ENCODE measurements at places on chromosomes 7 and 10.

DNA sequence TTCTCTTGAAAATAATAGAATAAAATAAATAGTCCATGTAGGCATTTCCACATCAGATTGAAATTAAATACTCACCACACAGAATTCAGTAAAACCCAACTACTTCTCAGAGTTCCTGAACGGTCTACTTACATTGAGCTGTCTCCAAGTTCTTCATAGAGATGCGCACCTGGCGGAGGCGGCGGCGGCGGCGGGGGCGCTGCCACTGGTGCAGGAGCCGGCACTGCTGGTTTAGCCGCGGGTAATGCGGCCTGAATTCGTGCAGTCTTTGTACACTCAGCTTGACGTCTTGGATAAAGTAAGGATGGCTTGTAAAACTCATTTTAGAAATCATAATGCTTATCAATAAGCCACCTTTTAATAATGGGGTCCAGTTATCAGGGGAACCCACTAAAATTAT, 973.8 kb downstream of the PCDH15 start:
- no peak for DNase-seq

DNA sequence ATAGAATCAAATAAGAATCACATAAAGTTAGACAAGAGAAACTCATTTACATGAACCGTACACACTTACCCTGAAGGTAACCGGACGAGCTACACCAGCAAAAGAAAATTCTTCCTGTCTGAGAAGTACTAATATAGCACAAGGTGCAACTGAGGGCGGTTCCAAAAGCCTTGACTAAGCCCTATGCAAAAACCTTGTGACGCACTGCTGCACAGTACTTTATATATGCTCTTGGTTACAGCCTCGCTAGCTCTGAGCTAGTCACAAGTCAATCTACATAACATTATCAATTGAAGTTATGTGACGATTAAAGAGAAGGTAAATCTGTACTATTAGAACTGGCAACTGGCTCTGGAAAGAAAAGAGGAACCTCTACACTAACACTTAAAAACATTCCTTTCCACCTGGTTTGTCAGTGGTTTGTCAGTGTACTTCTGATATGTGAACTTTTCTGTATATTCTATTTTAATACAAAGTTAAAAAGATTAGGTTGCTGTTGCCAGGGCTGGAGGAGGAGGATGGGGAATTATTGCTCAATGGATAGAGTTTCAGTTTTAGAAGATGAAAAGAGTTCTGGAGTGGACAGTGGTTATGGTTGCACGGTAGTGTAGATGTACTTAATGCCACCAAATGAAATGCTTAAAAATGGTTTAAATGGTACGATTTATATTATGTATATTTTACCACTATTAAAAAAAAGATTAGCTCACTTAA, 21.6 kb downstream of the NT5C3A start:
- no peak for DNase-seq

DNA sequence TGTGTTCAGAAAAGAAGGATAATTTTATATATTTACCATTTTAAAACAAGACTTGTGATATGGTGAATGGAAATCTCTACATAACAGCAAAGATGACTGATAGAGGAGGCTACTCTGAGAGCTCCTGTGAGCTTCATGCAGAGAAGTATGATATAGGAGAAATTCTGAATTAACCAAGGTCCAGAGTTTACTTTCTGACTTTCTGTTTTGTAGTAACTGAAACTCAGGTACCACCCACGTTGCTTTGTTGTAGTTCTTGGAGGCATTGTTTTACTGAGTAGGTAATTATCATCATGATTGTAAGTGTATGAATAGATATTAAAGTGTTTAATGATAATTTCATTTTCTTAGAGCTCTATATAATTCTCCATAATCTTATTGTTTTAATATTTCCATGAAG, 18.0 kb upstream of the SFR1 start:
- DNase-seq = no peak

DNA sequence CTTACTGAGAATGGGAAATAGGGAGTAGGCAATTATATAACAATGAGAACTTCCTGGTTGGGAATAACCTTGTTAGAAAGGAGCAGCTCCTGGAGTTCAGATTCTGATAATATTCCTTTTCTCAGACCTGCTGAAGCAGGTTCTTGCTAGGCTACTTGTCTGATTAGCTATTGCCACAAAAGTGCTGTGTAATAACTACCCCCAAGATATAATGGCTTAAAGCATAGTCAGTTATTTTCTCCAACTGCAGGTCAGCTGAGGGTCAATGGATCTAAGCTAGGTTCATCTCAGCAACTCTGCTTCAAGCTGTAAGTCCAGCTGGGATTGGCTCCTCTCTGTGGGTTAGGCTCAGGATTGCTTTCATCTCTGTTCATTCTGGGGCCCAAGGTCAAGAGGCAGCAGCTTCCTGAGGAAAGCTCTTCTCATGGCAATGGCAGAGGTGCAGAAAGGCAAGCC, 9.4 kb upstream of the CNOT4 start:
- DNase-seq = no peak

DNA sequence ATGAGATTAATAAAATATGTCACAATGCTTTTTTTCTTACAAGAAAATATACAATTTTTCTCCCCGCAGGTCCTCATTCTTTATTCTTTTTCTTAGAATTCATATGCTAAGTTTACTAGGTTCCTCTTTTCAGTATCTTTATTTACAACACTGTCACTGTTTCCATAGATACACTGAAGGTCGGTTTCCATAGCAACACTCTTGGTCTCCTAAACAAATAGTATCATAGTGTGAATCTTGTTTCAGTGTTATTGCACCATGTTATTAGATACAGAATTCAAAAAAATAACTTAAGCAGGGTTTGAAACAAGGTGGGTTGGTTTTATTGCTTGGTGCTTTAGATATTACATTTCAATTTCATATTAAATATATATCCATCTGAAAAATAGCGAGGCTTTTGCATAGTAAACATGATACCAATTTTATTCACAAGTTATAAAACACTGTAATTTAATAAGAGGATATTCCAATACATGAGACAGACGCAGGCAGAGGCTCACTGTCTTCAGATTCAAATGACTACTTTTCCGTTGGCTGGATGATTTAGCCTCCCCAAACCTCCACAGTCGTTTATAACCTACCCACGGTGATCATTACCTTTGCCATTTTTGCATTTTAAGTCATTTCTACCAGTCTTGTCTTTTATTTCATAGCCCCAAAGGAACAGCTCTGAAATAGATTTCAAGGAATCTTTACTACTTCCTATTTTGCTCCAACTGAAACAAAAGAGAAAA, 88.9 kb upstream of the KLF6 start:
- no peak for DNase-seq

- no peak for DNase-seq
These were observed 6.1 kb downstream of the LRRTM3 start for GRCh38 chr10:66931949-66932343.

DNA sequence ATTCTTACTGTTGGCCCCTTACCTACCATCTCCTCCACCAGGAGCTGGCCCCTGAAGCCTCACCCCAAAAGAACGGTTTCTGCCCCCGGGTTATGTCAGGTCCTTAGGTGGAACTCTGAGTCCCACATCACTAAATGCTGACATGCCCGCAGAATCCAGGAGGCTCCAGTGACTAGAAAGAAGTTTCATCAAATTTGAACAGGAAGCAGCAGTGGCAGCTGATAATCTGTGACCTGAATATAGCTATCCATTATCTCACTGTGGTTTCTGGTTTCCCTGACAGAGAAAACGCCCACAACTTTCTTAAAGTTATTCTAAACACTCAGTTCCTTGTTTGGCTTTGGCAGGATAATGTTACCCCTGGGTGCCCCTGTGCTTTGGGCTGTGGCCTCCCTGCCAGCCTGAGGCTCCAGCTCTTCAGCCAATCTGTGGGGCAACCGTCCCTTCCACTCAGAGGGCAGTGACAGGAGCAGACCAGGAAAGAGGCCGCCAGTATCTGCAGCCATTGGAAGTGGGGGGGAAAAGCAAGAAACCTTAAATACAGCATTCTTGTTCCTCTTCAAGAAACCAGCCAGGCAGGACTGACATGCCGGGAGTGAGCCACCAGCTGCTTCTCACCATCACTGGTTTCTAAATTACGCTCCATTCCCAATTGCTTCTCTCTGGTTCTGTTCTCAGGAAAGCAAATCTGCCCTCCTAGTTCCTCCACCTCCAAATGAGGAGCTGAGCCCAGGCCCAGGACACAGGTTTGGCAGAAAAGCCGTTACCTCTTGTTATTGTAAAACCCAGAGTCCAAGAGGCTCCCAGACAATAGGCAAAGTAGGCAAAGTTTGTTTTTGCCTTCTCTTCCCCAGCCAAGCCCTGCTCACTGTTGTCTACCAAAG, 41.2 kb upstream of the VCL start:
- no peak for DNase-seq

DNA sequence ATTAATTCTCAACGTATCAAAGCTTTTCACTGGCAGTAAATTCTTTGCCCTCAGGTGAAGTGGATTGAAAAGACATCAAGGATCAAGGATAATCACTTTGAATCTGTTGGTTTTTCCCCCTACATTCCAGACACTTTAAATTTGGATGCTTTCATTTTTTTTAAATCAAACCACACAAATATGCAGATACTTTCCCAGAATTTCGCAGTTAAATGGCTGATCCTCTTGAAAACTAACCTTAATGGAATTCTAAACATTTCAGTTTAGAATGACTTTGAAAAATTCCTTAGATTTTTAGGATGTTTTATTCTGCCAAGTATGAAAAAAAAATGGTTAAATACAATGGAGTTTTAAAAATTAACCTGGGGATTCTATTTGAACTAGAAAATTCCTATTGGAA, 325.9 kb downstream of the GFRA1 start:
- no peak for DNase-seq

- no peak for DNase-seq
These were observed 986.9 kb downstream of the REEP3 start for GRCh38 chr10:64508029-64508661.

DNA sequence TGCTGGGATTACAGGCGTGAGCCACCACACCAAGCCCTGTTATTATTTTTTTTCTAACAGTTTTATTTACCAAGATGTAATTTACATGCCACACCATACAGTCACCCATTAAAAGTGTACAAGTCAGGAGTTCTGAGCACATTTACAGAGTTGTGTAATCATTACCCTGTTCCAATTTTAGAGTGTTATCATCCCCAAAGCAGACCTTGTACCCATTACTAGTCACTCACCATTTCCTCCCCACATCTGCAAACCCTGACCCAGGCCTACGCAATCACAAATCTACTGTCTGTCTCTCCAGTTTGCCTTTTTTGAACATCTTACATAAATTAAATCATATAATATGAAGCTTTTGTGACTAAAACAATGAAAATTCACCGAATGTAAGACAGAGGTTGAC, 402.9 kb upstream of the FOXK1 start:
- DNase-seq = no peak

- DNase-seq = peak; percentile 11
These were observed 252.6 kb downstream of the DOCK4 start for GRCh38 chr7:111953611-111954010.

DNA sequence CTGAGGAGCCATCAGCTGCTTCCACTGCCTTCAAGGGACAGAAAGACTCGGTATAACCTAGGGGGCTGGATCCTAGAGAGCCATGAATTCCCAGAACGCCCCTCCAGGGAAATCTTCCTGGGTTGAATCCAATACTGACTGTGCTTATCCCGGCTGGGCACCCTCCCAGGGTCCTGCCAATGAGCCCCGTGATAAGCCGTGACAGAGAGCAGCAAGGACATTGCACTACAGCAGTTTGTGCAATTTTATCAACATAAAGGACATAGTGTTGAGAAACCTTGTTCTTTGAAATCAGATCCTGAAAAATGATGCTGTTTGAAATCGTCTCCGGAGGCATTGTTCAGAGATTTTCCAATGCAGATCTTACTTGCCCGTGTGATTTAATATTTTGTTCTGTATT, 18.8 kb downstream of the AKR1B1 start:
- DNase-seq = no peak

GRCh38 chr10:34462056-34462455, 353.0 kb downstream of the PARD3 start:
- DNase-seq = no peak

DNA sequence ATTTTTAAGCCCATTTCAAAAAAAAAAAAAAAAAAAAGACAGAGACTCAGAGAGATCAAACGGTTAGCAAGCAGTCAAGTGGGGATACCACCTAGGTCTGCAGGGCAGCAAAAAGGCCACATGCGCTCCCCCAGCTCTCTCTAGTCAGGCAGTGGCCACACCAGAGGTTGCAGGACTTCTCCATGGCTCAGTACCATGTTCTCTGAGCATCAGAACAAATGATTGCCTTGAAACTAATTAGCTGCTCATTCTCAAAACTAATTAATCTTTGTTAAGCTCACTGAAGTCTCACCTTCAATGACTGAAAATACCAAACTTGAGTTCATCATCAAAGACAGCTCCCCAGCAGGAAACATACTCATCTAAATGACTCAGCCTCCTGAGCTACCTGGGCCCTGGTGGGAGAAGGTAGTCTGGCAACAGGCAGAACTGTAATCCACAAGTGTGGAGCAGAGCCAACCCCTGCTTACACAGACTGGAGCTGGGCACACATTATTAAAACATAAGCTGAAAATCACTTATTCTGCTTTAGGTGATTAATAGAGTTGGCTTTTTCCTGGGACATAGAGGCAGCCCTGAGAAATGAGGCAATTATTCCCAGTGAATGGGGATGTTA, 319.6 kb downstream of the GRID1 start:
- DNase-seq = no peak

- no peak for DNase-seq
These were observed 88.4 kb upstream of the CDK6 start for GRCh38 chr7:92924800-92925199.

DNA sequence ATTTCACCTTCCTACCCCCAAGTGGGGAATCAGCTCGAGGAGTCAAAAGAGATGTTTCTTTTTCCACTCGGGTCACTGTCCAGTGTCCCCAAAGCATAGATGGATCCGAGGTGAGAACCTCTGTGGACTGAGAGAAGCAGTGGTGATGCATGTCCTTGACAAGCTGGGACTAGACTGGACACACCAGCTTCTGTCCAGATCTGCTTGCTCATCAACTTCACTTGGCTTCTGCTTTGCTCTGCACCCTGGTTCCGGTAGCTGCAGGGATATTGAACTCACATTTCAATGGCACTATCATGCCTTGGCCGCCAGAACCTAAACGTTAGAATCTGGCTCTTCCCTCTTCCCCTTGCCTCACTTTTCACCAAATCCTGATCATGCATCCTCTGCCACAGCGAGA, 50.3 kb upstream of the CXCL12 start:
- no peak for DNase-seq

DNA sequence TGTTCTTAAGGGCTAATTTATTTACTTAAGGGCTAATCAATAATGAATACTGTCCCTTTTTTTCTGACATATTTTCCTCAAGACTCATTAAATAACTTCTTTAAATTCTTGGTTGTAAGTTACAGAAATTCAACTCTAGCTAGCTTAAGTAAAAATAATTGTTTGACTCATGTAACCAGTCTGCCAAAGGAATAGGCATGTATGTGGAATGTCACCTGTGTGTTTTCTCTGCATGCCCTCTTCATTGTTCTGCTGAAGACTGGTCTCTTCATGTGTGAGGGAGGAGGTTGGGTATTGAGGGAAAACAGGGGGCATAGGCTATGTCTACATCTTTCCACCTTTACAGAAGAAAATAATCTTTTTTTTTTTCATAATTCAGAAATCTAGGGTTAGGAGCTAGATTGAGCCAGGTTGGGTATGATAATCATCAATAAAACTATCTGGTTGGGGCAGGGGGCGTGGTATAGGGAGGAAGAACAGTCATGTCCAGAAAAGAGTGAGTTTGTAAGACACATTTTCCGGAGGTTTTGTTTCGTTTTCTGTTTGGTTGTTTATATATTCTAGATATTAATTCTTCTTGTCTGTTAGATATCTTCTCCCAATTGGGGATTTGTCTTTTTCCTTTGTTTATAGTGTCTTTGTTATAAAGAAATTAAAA, 37.9 kb downstream of the EXOC4 start:
- no peak for DNase-seq

All from mucosa of descending colon (tissue), 3 donors.